Esophagus muscularis mucosa (tissue), 4 donors: ENCODE measurements at places on chromosomes 11 and 22. TPM values are rescaled to one million over a fixed set of nuclear protein-coding genes. Genes with fewer than 3 reads are reported as not detected.

GRCh38 chr11:63837027-63837688 is 1.8 kb upstream of the MARK2 start:
- DNase-seq = peak; percentile 96

GRCh38 chr11:8959546-8960166 is 4.6 kb downstream of the TMEM9B start:
- no peak for DNase-seq

DNA sequence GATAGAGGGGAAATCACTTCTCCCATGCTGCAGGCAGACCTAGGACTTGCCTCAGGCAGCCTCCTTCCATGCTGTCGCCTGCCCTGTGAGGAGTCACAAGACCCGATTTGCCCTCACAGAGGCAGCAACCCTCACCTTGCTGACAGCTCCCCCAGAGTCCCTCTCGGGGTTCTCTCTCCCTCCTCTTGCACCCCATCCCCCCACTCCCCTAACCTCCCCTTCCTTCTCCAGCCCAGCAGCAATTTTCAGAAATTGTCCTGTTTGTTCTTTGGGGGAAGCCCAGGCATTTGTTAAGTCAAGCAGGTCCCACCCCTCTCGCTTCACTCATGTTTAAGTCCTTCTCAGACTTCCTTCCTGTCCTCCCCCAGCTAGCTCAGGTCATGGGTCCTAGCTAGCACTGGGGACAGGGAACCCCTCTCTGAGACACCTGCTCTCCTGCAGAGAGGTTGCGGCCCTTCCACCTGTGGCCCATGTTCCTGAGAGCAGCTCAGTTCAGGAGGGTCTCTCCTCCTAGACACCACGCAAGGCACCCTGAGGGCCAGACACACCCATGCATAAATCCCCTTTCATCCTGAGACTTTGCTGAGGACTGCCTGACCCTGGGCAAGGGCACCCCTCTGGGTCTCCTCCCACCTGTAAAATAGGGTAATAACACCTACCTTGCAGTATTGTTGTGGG is 6.3 kb upstream of the FXYD2 start:
- DNase-seq = no peak

- no peak for DNase-seq
Observed at GRCh38 chr11:23573429-23573828, 713.2 kb upstream of the CCDC179 start.

The OR52J3 gene
- total RNA-seq = not detected
